ENCODE measurements at places on chromosomes 4 and X. TPM values are rescaled to one million over a fixed set of nuclear protein-coding genes. Genes with fewer than 3 reads are reported as not detected.

Gene TMEM154
- total RNA-seq, result 21.9 TPM

DNA sequence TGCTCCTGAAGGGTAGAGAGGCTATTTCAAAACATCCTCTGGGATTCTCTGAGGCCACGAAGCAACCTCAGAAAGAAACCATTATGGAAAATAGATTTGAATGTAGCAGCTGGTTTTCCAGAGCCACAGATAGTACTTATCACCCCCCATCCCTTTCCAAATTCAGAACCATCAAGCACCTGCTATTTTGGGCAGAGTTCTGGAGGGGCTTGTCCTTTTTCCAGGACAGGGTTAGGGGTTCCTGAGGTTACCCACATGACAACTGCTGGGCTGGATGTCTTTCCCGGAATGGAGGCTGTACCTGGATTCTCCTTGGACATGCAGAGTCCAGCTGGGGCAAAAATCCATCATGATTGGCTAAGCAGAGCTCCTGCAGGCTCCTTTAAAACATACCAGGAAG, 22.0 kb upstream of the ZXDA start:
- H3K4me3 ChIP-seq, result no peak overlapping the region
- DNase-seq, result no peak
- no peaks in the 10 kb centered on the region for H3K36me3 ChIP-seq
- H3K4me1 ChIP-seq, result no peaks in the 10 kb centered on the region

Gene DGKK
- total RNA-seq, result not detected

GRCh38 chr4:83568062-83568461, 32.2 kb downstream of the GPAT3 start:
- H3K4me1 ChIP-seq, result no peaks in the 10 kb centered on the region
- no peaks in the 10 kb centered on the region for H3K27me3 ChIP-seq
- no peak overlapping the region for H3K4me3 ChIP-seq
- H3K27ac ChIP-seq, result no peak overlapping the region
- DNase-seq, result no peak

Gene MUC7
- not detected for total RNA-seq

Gene HHIP
- total RNA-seq, result not detected

DNA sequence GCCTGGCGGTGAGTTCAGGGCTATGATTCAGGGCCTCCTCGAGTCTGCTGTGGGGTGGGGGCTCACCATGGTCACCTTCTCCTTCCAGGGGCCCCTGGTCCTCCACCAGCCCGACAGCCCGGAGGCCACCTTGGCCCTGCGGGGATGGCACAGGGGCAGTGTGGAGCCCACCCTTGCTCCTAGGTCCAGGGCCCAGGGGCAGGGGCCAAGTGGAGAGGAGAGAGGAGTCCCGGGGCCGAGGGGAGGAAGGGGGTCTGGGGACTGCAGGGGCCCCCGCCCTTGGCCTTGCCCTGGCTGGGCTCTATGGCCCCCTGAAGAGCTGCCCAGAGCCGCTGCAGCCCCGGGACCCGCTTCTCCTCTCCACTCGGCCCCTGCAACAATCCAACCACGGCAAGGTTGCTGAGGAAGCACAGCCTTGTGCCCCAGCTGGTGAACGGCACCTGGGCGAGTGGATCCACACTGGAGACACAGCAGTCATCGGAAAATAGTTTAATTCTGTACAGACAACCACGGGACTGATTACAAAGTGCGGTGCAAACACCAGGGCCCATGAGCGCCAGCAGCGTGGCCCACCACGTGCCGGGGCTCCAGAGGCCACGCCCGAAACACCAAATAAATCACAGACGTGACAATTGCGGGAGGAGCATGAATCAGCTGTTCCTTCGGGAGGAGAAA, 23.0 kb upstream of the CPLX1 start:
- H3K27me3 ChIP-seq, result no peaks in the 10 kb centered on the region
- H3K4me3 ChIP-seq, result no peak overlapping the region
- H3K36me3 ChIP-seq, result peaks cover 34% of the 10 kb centered on the region
- no peak for DNase-seq

DNA sequence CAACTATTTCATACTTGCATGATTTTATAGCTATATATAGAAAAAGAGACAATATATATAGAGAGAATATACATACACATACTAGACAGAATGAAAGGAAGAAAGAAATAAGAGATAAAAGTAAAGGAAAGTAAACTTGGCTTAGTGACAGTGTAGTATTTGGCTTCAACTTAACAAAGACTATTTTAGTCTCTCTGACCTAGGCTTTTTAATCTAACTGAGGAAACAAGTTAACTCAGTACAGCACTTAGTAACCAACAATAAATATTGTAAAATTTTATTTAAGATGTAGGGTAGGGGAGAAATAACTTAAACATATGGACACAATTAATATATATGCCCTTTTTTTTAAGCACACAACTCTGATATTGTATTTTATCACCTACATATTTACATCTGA, 249.0 kb upstream of the MAB21L2 start:
- no peak overlapping the region for H3K27ac ChIP-seq
- no peaks in the 10 kb centered on the region for H3K4me1 ChIP-seq
- no peak for DNase-seq

Gene FAM236C
- total RNA-seq, result not detected
